ENCODE measurements at places on chromosomes 16 and 17. TPM values are rescaled to one million over a fixed set of nuclear protein-coding genes. Genes with fewer than 3 reads are reported as not detected.

DNA sequence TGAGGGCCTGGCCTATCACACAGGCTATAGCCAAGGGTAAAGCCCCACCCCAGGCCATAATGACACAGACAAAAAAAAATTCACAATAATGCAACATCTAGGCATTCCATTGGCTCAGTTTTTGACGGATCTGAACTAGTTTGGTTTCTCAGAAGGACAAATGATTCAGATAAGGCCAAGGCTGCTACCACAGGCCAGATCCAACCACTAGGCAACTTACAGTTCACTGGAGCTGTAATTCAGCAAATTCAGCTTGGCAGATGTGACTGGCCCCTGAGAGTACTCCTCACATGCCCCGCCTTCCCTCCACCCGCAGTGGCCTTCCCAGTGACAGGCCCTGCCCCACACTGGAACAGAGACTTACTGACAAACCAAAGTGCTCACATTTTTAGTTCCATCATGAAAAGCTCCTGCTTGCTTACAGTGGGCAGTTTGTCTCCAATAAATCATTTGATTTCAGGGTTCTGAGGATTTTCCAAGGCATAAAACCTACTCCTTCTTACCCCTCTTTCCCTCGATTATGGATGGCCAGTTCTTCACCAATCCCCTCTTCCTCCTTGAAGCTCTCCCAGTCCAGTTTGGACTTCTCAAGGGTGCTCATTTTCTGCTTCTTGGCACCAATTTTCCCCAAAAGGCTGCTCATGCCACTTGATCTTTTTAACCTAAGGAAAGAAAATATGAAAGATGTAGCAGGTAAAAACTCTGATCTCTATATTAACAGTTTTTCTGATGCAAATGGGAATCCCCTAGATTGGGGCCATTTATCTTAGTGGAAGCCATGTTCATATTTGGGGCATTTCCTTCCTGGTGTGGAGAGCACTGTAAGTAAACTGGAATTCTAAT is 53.3 kb upstream of the BCAR1 start:
- H3K4me3 ChIP-seq = no peak overlapping the region
- peak; percentile 96 for DNase-seq
- peaks cover 7% of the 10 kb centered on the region for H3K36me3 ChIP-seq
- no peaks in the 10 kb centered on the region for H3K27me3 ChIP-seq
- peak overlapping the region; percentile 96 for H3K27ac ChIP-seq
- H3K4me1 ChIP-seq = peaks cover 21% of the 10 kb centered on the region

The MYL11 gene
- total RNA-seq = not detected

- H3K4me1 ChIP-seq = no peaks in the 10 kb centered on the region
- no peak overlapping the region for H3K27ac ChIP-seq
- H3K4me3 ChIP-seq = no peak overlapping the region
- H3K27me3 ChIP-seq = no peaks in the 10 kb centered on the region
- DNase-seq = no peak
- peaks cover 14% of the 10 kb centered on the region for H3K36me3 ChIP-seq
These were observed 9.1 kb downstream of the BCL7C start for GRCh38 chr16:30884760-30885159.

- no peaks in the 10 kb centered on the region for H3K36me3 ChIP-seq
- no peaks in the 10 kb centered on the region for H3K4me1 ChIP-seq
- no peak overlapping the region for H3K4me3 ChIP-seq
These were observed 327.9 kb downstream of the SLC39A11 start for GRCh38 chr17:72764632-72765041.

- H3K27me3 ChIP-seq = no peaks in the 10 kb centered on the region
- peak within 1 kb of the TSS; percentile 90 for H3K4me3 ChIP-seq
- no peaks in the 10 kb centered on the region for H3K36me3 ChIP-seq
- no peak for DNase-seq
- peak within 1 kb of the TSS; percentile 94 for H3K27ac ChIP-seq
These were observed at the start of gene SKA2 for GRCh38 chr17:59154721-59155438. TSS of gene SKA2 (minus strand) at chr17:59155186. CDS start at chr17:59155163, 23 bp downstream.

GRCh38 chr17:76088868-76089576 is 10.0 kb downstream of the ZACN start:
- H3K4me3 ChIP-seq = no peak overlapping the region
- no peaks in the 10 kb centered on the region for H3K4me1 ChIP-seq
- no peak for DNase-seq
- H3K27ac ChIP-seq = no peak overlapping the region
- H3K27me3 ChIP-seq = no peaks in the 10 kb centered on the region

DNA sequence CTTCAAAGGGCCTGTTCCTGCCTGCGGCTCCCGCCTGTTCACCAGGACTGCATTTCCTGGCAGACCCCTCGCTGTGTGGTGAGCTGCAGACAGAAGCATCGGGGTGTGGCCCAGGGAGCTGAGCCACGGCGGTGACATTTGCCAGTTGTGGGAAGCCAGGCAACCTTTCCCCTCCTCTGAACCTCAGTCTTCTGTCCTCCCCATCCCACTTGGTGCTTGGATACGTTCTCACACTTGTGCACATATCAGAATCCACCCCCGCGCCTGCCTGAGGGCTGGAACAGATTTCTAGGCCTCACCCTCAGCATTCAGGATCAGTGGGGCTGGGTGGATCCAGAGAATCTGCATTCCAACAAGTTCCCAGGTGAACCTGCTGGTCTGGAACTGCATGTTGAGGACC is 63.5 kb downstream of the CRISPLD2 start:
- H3K27me3 ChIP-seq = no peaks in the 10 kb centered on the region
- no peak overlapping the region for H3K27ac ChIP-seq
- H3K4me3 ChIP-seq = no peak overlapping the region
- peaks cover 1% of the 10 kb centered on the region for H3K36me3 ChIP-seq
- H3K4me1 ChIP-seq = peaks cover 2% of the 10 kb centered on the region

The DHX40 gene
- total RNA-seq = 70.9 TPM

The SLFN5 gene
- total RNA-seq = 170 TPM

The TBX2 gene
- total RNA-seq = 98.1 TPM

The PTGES3L gene
- not detected for total RNA-seq

The FBXO39 gene
- total RNA-seq = 0.66 TPM

DNA sequence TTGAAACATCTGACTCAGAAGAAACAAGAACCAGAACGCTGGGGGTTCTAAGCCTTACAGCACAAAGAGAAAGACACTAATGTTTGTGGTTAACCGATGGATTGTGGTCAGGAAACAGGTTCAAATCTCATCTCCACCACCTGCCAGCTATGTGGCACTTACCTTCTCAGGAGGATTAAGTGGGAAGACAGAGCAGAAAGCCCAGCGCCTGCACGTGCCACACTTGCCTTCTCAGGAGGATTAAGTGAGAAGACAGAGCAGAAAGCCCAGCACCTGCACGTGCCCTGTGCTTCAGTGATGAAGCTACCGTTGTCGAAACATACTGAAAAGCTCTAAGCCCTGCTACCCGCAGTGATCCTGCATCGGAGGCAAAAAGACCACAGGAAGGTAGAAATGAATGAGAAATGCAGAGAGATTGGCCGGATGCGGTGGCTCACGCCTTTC is 90.6 kb downstream of the NXN start:
- H3K4me1 ChIP-seq = no peaks in the 10 kb centered on the region
- no peak overlapping the region for H3K27ac ChIP-seq

GRCh38 chr16:59236804-59237458 is 502.8 kb upstream of the GOT2 start:
- H3K4me3 ChIP-seq = no peak overlapping the region
- H3K27me3 ChIP-seq = no peaks in the 10 kb centered on the region
- H3K27ac ChIP-seq = no peak overlapping the region
- H3K36me3 ChIP-seq = no peaks in the 10 kb centered on the region
- no peak for DNase-seq

The PLA2G15 gene
- 28.7 TPM for total RNA-seq

The HBQ1 gene
- not detected for total RNA-seq

GRCh38 chr17:74037320-74037719 is 166.2 kb upstream of the RPL38 start:
- H3K27me3 ChIP-seq = no peaks in the 10 kb centered on the region
- H3K4me1 ChIP-seq = no peaks in the 10 kb centered on the region
- H3K27ac ChIP-seq = no peak overlapping the region
- no peak overlapping the region for H3K4me3 ChIP-seq

The SPATA20 gene
- total RNA-seq = 68.8 TPM

The MSLN gene
- not detected for total RNA-seq

The NPIPB13 gene
- 1.3 TPM for total RNA-seq

- H3K36me3 ChIP-seq = no peaks in the 10 kb centered on the region
- H3K4me1 ChIP-seq = no peaks in the 10 kb centered on the region
- no peak overlapping the region for H3K27ac ChIP-seq
- no peak overlapping the region for H3K4me3 ChIP-seq
- peaks cover 29% of the 10 kb centered on the region for H3K27me3 ChIP-seq
These were observed 3.7 kb upstream of the SRCIN1 start for GRCh38 chr17:38609280-38610031.

- H3K36me3 ChIP-seq = no peaks in the 10 kb centered on the region
- no peak overlapping the region for H3K4me3 ChIP-seq
- no peak overlapping the region for H3K27ac ChIP-seq
- DNase-seq = no peak
These were observed 89.8 kb downstream of the KPNA2 start for GRCh38 chr17:68125111-68125870.

The CLEC3A gene
- not detected for total RNA-seq

DNA sequence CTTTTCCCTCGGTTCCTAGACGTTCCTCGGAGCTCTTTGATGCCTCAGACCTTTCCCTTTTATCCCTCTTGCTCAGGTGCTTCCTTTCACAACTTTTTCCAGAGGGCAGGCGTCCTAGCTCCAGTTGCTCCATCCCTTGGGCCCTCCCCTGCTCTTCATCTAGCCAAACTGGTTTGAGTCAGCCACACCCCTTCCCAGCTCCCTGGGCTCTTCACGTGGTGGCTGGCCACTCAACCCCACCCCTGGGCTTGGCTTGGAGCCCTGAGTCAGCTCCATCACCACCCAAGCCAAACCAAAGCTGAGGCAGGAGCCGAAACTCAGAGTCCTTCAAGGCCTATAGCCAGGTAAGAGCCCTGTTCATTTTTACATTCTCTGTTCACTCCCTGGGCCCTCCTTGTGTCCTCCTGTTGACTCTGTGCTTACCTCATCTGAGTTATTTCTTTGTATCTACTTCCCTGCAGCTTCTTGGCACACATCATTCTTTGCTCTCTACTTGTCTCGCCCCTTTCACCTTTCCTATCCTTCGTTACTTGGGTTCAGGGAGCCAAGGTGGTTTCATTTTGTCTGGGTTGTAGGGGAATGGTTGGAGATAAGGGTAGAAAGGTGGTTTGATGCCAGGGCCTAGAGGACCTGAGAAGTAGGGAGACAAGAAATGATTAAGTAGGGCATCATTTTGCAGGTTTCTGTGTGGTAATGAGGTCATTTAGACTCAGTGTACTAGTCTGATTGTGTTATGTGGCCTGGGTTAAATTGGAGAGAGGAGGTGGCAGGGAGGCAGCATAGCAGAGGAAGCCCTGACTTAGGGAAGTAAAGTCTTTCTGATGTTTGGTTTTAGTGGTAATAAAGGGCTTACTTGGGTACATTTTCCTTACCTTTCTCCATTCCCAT is 7.6 kb upstream of the PHKG2 start:
- peaks cover 38% of the 10 kb centered on the region for H3K36me3 ChIP-seq
- H3K27me3 ChIP-seq = no peaks in the 10 kb centered on the region
- H3K4me1 ChIP-seq = peaks cover 22% of the 10 kb centered on the region
- peak overlapping the region; percentile 65 for H3K27ac ChIP-seq
- H3K4me3 ChIP-seq = no peak overlapping the region
- DNase-seq = peak; percentile 87

Data from fibroblast of lung (primary cell).